ENCODE measurements at places on chromosomes 11 and 22.

GRCh38 chr11:117281159-117281558 is 10.0 kb upstream of the BACE1-AS start:
- peak; percentile 77 for DNase-seq

GRCh38 chr11:94576306-94576705 is 9.1 kb downstream of the PIWIL4 start:
- DNase-seq = no peak

DNA sequence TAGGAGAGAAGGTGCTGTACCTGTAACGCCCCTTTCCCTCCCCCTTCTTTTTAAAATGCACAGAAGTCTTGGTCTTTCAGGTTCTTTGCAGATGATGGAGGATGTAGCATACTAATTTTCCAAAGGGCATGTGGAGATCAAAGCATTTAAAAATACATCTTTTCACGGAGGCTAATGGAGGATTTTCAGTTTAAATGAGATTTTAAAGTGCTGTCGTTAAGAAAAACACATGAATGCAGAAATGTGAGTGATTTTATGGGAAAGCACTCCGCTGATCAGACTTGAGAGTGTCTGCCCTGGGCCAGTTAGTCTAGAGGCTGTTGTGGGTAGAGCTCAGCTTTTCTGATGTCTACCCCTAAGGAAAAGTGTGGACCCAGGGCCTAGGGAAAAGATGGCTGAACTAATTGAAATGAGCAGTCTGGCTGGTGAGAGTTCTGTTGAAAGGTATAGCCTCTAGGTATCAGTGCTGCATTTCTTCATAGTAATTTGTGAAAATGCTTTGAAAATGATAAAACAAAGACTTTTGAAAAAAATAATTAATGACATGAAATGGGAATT is 2.5 kb downstream of the AMOTL1 start:
- no peak for DNase-seq

DNA sequence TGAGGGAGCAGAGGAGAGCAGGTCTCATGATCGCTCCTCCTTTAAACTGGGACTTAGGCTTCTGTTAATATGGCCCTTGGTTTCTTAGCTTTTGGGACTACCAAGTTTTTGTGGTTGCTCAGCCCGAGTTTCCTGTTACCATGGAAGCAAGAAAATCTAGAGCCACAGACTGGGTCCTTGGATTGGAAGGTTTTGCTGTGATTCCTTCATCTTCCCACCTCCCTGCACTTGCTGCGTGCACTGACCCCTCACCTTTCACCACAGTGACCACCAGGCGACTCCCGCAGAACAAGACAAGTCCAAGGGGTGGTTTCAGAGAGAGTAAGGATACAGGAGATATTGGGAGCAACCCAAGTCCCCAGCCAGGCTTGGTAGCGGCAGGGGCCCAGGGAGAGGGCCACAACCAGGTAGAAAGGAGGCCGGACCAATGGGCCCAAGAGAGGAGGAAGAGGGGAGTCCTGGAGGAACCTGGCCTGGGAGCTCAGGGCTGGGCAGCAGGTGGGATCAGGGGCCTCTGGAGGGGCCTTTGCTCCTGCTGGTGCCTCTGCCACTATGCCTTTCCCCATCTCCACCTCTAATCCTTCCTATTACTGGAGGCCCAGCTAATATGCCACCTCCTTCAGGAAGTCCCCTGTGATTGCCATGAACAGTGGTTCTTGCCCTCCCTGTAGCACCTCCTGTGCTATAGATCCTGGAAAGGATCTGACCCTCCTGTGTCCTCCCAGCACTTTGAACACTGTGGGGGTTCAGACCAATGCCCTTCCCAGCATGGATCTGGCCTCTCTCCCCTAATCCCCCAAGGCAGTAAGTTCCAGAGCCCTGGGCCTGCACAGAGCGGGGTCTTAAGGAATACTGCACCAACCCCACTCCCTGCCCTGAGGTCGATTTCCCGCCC is 21.2 kb downstream of the CSF2RB start:
- no peak for DNase-seq

DNA sequence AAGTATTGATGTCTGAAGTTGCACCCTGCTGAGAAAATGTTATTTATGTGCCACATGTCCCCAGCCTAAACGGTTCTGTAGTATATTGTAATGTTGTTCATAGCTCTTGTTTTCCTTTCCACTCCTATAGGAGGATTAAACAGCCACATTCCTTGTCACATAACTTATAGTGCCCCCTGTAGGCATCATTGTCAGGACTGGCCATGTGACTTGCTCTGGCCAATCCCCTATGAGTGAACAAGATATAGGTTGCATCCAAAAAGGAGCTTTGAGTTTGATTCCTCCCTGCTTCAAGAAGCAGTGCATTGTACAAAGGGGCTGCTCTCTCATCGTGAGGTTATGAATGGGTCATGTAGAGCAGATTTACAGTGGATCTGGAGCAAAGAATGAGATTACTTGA is 717.6 kb upstream of the ANO5 start:
- no peak for DNase-seq

DNA sequence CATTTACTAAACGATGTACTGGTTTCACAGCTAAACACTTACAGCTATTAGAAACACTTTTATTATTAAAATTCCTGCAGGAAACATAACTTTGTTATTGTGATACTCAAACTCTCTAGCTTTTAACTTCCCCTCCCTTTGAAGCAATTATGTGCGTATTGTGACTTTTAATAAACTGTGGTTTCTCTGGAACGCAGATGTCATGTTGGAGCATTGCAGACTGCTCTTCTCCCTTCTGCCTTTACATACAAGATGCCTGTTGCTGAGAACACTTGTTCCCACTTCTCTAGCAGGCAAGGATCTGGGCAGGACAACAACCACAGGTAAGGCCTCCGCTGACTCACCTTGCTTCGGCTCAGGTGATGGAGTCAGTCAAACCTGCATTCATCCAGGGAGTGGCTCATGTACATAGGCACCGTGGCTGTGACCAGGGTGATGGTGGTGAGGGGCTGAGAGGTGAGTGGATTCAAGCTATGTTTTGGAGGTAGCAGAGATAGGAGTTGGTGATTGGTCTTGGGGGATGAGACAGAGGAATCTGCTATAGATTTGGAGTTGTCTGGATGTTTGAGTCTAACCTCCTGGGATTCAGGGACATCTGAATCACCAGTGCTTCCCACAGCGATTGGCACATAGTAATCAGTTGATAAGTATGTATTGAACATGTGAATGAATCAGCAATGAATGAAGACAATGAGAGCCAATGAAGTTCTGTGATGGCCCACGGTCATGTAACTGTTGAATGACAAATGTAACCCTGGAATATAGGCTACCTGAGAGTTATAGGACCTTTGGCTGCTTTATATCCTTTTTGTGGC is 106.0 kb downstream of the ADAMTS15 start:
- DNase-seq = peak; percentile 86

GRCh38 chr11:28621753-28622152 is 513.6 kb downstream of the METTL15 start:
- no peak for DNase-seq

DNA sequence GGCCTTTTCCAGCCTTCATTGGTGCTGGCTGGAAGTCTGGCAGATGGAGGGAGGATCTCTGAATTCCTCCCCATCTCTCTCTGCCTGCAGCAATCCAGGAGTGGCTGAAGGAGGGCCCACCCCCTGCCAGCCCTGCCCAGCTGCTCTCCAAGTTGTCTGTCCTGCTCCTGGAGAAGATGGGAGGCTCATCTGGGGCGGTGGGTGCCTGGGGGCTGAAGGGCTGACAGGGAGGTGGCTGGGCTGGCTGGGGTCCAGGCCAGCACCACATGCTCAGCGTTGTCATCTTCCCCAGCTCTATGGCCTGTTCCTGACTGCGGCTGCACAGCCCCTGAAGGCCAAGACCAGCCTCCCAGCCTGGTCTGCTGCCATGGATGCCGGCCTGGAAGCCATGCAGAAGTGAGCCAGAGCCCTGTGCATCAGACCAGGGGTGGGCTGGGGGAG is 12.2 kb downstream of the TKFC start:
- DNase-seq = no peak

DNA sequence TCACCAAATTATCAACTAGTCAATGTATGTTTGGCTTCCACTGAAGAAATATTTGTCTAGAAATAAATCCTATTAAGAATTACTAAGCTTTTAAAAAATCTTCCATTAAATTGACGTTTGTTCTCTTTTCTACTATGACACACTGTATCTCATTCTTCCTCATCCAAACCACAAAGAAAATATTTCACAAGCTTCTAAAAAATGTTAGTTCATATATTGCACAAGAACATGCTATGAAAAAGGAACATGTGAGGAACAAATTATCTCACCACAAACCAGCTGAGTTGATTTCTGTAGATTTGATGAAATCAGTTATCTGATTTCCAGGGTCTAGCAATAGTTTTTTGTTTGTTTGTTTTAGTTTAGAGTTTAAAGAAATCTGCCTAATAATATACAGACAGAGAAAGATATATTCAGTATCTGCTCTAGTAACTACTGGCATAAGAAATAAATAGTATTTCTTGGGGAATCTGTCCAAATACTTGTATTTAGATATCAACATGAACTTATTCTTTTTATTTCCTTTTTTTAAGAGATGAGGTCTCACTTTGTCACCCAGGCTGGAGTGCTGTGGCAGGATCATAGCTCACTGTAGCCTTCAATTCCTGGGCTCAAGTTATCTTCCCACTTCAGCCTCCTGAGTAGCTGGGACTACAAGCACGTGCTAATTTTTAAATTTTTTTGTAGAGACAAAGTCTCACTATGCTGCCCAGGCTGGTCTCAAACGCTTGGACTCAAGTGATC is 161.7 kb downstream of the ATG16L2 start:
- DNase-seq = peak; percentile 78

GRCh38 chr11:32034680-32035079 is 56.2 kb upstream of the RCN1 start:
- DNase-seq = no peak

GRCh38 chr11:96101146-96101545 is 177.2 kb upstream of the MTMR2 start:
- no peak for DNase-seq

DNA sequence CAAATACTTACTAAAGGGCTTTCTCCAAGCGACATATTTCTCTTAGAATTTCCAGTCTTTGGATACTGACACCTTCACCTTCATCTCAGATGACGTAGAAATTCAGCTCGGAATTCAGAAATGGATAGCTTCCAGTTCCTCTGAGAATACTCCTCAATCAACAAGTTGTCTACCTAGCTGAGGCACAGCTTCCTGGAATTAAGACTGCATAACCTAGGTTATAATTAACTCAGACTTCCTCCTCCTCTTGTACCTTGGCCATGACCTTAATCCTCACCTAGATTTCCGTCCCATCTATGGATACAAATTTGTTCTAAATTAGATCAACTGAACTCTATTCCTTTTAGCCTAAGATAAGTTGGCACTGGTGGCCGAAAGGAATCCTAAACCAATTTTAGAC is 17.4 kb downstream of the ATP5MG start:
- no peak for DNase-seq
